ENCODE measurements at places on chromosomes 6 and 20. TPM values are rescaled to one million over a fixed set of nuclear protein-coding genes. Genes with fewer than 3 reads are reported as not detected.

The COL20A1 gene
- total RNA-seq: not detected

The CRISP3 gene
- total RNA-seq: 117 TPM

The GSTA3 gene
- not detected for total RNA-seq

DNA sequence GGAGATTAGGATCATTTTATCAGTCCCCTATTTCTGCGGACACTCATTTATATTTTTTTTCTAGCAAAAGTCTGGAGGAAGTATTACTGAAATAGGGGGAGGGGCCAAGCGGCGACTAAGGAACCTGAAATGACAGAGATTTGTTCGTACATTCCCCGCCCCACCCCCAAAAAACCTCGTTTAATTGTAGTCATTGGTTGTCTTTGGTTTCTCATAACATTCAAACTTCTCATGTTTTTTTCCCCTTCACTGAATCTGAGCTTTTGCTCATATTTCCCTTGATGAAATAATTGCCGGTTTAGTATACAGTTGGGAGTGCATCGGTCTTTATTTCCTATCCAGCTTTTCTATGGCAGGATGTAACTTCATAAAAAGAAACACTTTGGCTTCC lies 768 bp upstream of the FYN start:
- DNase-seq: no peak

DNA sequence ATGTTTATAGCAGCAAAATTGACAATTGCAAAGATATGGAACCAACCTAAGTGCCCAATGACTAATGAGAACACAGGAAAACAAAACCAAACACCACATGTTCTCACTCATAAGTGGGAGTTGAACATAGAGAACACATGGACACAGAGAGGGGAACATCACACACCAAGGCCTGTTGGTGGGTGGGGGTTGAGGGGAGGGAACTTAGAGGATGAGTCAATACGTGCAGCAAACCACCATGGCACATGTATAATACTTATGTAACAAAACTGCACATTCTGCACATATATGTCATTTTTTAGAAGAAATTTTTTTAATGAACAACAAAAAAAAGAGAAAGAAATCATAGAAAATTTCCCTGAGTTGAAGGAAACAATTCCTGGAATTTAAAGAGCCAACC lies 3.9 kb downstream of the EPM2A start:
- no peak for DNase-seq

DNA sequence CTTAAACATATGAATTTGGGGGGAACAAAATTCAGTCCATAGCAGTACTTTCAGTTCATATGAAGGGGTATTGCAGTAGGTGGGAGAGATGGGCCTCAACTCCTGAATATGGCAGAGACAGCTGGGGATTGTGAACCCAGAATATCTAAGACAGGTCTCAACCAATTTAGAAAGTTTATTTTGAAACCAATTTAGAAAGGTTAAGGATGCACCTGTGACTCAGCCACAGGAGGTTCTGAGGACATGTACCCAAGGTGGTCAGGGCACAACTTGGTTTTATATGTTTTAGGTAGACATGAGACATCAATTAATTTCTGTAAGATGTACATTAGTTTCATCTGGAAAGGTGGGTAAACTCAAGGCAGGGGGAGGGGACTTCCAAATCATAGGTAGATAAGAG lies 59.5 kb downstream of the MYO6 start:
- no peak for DNase-seq

GRCh38 chr20:20780127-20780824 lies 67.8 kb upstream of the RALGAPA2 start:
- DNase-seq: peak; percentile 75

All from ureter (tissue), 1 donor.